H1 (cell line): ENCODE measurements at places on chromosomes 7 and 10. TPM values are rescaled to one million over a fixed set of nuclear protein-coding genes. Genes with fewer than 3 reads are reported as not detected.

Gene SERPINE1
- total RNA-seq: 5.6 and 6.8 TPM in 2 replicates

Gene TMEM140
- total RNA-seq: not detected in 2 replicates

Gene PPIA
- 2,865 and 2,888 TPM in 2 replicates for total RNA-seq

Gene ZKSCAN5
- 12.9 and 13.5 TPM in 2 replicates for total RNA-seq

Gene PANK1
- total RNA-seq: 39.1 and 40.4 TPM in 2 replicates
